ENCODE measurements at places on chromosomes 2 and 18. TPM values are rescaled to one million over a fixed set of nuclear protein-coding genes. Genes with fewer than 3 reads are reported as not detected.

ST6GAL2 gene
- total RNA-seq, result 0.12 TPM

GRCh38 chr18:71966791-71967190 is 577.4 kb downstream of the CBLN2 start:
- DNase-seq, result no peak

DNA sequence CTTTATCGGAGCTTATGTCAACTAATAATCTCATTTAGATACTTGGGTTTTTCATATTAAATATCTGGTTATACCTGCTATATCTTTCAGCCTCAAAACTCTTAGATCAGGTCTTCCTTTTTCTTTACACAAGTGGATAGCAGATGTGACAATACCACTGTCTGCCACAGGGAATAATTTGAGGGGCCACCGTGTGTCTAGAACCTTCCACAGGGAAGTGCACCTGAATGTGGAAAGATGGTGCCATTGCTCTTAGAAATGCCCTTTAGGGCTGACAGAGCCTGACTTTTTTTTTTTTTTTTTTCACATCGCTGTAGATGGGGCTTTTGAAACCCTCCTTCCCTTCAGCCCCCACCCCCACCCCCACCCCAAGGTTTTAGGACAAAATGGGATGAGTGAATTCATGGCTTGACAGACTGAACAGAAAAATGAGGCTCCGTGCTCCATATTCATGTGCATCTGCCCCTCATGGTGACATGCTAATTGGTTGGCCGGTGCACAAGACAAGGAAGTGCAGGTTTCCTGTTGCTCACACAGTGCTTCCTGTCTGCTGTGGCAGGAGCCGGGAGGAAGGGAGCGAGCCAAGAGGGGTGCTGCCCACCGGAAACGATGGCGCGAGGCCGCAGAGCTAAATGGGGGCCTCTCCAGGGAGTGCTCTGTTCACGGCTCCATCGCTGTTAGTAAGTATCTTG is 246.0 kb downstream of the LDLRAD4 start:
- no peak for DNase-seq

- no peak for DNase-seq
Measured at GRCh38 chr2:9145752-9146430, 60.7 kb upstream of the ASAP2 start.

- DNase-seq, result no peak
Measured at GRCh38 chr2:128783193-128783671, 464.6 kb upstream of the HS6ST1 start.

GRCh38 chr18:40685219-40685618 is 1269.8 kb upstream of the PIK3C3 start:
- DNase-seq, result no peak

GRCh38 chr18:36089001-36089400 is 21.6 kb upstream of the RPRD1A start:
- no peak for DNase-seq

- DNase-seq, result no peak
Measured at GRCh38 chr2:211503856-211504255, 947.5 kb downstream of the CPS1 start.

DNA sequence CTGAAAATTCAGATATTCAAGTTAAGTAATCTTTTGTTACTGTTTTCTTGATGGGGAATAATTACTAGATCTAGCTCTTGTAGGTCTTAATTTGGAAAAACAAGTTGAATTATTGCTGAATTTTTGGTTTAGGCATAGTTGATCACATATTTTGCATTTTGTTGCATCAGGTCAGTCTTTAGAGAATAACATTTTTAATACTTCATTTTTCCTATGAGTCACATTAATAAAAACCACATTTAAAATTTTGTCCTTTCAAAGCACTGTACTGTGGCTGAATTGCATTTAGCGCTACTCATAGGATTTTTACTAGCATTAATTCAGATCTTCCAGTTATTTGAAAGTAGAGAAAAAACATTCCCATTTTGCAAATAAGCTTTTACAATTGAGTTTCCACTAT is 23.2 kb downstream of the MAP4K4 start:
- no peak for DNase-seq

- no peak for DNase-seq
Measured at GRCh38 chr2:184890311-184890710, 292.0 kb downstream of the ZNF804A start.

DNA sequence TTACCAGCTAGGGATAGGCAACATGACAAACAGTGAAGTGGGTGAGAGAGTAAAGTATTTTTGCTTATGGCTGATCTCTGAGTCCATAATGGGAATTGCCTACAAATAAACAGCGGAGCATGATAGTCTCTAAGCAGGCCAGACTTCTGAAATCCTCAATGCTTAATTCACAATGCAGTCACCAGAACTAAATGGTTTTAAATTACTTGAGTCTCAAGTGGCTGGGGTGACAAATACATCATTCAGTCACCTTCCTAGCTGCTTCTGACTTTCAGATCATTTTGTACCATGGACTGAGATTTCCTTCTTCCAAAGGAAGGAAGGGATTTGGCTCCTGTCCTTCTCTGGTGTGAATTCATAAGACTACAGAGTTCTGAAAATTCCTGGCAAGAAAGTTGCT is 82.8 kb upstream of the RMP24 start:
- DNase-seq, result no peak

All from HFFc6 (cell line).